Activated T-helper 1 cell treated with Interleukin-2 at 50 U/mL for 16 hours (primary cell): ENCODE measurements at places on chromosomes 7 and 10.

DNA sequence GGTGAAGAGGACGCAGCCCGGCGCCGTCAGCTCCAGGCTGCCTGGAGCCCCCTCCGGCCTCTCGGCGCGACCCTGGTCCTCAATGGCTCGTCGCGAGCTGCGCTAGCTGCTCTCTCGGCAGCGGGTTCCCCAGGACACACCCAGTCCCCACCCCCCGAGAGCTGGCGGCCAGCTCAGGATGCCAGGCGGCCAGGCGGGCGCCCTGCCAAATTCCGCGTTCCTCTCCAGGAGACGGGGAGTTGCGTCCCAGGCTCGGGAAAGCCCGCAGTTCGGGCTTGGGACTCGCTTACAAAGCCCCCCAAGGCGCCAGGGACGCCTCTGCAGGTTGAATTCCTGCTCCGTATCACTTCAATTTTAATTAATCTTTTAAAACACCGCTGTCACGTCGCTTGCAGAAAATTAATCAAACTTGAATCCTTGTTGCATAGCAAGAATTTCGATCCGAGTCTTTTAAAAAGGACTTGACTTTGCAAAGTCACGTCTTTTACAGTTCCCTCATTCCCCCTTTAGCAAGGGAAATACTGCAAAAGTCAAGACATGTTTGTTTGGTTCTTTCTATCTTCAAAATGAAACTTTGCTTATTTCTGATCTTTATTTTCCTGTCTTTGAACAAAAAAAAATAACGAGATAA is 28.2 kb downstream of the SKIDA1 start:
- DNase-seq, result no peak

GRCh38 chr7:140911746-140912145 is 13.0 kb downstream of the BRAF start:
- DNase-seq, result no peak

- no peak for DNase-seq
Observed at GRCh38 chr7:54813398-54813797, 54.4 kb upstream of the SEC61G start.

- no peak for DNase-seq
Observed at GRCh38 chr7:7188091-7188490, 5.7 kb downstream of the C1GALT1 start.

GRCh38 chr7:103915680-103916357 is 73.6 kb downstream of the RELN start:
- no peak for DNase-seq

DNA sequence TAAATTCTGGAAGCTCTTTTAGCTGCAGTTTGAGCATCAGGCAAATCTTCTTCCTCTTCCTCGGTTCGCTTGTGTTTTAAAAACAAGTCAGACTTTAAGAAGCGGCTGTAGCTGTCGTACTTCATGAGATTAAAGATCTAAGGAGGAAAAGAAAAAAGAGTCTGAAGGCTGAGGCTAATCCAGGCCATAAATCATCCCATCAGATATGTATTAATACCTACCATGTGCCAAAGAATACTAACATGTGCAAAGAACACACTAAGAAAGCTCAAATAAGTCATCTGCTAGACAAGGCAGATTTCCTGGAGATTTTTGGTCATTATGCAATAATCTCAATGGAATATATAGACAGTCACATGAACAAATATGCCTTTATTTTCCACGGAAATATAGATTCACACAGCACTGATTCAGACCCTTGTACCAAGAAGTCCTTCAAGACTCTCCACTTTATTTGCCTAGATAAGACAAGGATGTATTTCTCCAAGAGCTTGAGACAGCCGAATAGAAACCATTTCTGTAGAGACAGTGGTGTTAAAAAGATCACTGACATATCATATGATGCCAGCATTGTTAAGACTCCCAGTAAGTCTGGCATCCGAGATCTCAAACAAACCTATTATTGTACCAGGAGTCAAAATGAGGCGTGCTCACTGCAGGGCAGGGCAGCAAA is 42.3 kb downstream of the RGS10 start:
- no peak for DNase-seq

DNA sequence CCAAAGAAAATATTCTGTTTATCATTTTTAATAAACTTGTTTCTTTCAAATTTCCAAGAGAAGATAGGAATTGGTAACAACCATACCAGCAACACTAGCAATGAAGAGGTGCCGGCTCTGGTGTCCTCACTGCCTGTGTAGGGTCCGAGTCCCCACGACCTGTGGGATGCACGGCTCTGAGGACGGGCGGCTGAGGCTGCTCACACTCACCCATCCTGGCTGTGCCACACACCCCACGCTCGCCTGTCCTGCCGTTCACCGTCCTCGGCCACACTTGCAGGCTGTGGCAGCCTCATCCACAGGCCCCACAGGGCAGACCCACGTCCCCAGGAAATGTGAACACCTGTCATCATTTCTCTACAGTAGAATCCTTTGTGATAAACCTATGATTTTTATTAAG is 48.2 kb upstream of the DPYSL4 start:
- DNase-seq, result no peak

DNA sequence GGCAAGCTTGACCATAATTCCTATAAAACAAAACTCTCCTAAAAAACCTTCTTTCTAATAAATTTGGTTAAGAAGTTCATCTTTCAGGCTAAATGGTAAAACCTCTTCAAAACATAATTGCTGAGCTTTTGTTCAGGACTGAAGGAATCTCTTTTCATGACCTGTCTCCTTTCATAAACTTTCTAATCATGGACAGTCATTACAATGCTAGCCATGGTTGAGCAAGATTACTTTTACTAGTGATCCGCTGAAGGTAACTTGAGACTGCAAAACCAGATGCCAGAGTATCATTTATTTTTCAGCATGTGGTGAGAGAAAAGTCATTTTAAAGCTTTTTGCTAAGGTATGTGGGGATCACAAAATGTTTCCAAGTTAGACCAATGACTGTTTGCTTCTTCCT is 186.4 kb upstream of the RHOBTB1 start:
- DNase-seq, result no peak

- DNase-seq, result no peak
Observed at GRCh38 chr7:151086802-151087244, 548 bp downstream of the AGAP3 start.

GRCh38 chr10:86798611-86799010 is 42.2 kb downstream of the BMPR1A start:
- no peak for DNase-seq

DNA sequence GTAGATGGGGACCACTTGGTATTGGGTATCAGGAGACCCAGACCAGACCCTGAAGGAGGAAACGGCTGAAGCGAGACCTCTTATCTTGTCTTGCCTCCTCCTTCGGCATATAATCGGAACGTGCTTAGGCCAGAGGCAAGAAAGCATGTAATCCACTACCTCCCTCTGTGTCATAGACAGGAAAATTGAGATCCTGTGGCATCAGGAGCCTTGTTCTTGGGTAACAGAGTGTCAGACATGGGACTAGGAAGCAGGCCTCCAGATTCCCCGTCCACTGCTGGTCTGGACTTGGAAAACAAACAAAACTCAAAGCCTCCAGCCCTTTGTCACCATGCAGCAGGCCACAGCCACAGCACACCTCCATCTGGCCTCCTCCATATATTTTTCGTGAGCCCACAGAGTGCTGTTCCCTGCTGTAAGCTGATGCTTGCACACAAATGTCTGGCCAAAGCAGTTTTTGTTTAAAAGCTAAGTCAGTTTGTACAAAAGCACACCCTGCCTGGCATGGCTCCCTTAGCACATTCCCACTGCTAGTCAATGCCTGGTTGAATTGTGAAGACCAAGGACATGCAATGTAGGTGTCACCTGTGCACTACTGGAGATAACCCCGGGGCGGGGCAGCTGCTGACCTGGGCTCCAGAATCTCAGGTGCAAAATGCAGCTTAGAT is 510.9 kb downstream of the RPS24 start:
- DNase-seq, result no peak

DNA sequence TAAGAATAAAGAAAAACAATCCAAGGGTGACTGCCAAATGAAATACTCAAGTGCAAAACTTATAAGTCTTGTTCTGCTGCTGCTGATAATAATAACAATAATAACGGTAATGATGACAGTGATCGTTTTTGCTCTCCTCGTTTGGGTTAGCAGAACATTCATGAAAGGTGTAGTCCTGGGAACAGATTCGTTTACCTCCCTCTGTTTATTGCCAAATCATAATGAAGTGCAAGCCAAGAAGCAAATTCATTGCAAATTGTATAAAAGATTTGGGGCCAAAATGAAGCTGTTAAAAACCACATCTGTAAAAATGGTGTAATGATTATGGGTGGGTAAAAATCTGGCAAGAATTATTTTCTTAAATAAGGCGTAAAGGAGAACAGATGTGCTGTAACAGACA is 587.2 kb upstream of the MKI67 start:
- no peak for DNase-seq

- DNase-seq, result no peak
Observed at GRCh38 chr7:155021699-155022145, 18.8 kb upstream of the PAXIP1 start.

GRCh38 chr10:30070001-30070685 is 10.8 kb upstream of the JCAD start:
- no peak for DNase-seq

DNA sequence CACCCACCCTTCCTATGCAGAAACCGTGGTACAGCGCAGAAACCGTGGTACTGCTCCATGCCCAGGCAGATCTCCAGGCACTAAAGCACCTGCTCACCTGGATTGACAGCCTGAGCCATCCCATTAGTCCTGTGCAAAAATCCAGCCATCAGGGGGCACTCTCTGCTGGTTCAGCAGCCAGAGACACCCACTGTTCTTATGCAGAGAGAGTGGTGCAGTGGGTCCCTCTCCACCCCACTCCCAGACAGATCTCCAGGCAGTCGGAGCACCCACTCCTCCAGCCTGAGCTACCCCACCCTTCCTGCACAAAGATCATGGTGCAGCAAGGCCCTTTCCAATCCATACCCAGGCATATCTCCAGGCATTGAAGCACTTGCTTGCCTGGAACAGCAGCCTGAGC is 219.8 kb downstream of the CTNNA3 start:
- DNase-seq, result no peak

DNA sequence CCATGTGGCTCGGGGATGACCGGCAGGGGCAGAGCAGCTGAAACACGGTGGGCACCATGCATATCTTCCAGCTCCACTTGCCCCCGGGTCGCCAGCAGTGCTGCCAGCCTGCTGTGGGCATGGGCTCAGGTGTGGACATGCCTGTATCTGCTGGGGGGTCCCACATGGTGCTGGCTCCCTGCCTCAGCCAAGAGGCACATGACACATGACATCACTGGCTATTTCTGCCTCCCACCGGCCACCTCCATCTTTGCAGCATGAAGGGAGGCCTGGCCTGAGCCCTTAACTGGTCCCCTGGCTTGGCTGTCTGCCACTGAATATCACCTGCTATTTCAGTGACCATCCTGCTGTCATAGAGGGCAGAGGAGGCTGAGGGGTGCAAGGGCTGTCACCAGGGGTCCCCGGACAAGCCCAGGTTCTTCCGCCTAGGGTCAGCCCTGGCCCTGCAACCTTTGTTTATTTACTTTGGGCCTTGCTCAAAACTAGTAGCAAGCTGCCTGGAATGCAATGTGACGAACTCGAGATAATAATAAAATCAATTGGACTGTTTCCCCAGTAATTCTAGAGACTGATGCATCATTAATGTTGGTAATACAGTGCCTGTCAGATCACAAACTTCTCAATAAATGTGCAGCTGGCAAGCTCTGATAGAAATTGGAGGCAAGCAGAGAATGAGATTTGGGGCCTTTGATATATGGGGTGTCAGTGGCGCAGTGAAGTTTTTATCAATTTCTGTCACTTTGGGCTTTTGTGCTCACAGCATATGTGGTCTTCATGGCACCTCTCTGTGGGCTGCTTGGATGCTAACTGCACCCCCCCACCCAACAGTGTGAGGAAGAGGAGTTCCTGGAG is 28.5 kb downstream of the ZMIZ1 start:
- DNase-seq, result no peak

- no peak for DNase-seq
Observed at GRCh38 chr7:144786079-144786478, 49.8 kb downstream of the TPK1 start.

GRCh38 chr10:43710772-43711471 is 62.2 kb upstream of the ZNF32 start:
- DNase-seq, result no peak

DNA sequence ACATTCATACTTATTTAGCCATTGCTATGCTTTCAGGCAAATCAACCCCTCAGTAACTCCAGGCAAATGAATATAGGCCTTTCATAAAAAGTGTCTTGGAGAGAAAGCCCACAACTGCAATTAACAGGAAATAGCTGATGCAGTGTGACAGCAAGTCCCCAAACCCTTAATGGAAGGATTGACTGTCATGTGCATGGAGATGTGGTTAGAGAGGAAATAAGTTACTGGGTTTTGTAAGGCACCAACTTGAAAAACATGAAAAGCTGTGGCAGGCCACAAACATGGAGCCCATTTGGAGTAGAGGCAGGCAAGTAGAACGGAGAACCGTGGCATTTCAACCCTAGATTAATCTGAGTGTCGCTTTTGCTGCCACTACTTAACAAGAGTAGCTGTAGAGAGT is 549.4 kb upstream of the C7orf33 start:
- DNase-seq, result no peak

GRCh38 chr10:89283025-89283935 is 18.6 kb upstream of the IFIT2 start:
- DNase-seq, result no peak

- DNase-seq, result no peak
Observed at GRCh38 chr10:75613685-75614504, 182.5 kb downstream of the LRMDA start.

- no peak for DNase-seq
Observed at GRCh38 chr7:30754315-30754877, 2.5 kb downstream of the INMT start.

- DNase-seq, result no peak
Observed at GRCh38 chr10:6220418-6221191, 17.9 kb downstream of the PFKFB3 start.

DNA sequence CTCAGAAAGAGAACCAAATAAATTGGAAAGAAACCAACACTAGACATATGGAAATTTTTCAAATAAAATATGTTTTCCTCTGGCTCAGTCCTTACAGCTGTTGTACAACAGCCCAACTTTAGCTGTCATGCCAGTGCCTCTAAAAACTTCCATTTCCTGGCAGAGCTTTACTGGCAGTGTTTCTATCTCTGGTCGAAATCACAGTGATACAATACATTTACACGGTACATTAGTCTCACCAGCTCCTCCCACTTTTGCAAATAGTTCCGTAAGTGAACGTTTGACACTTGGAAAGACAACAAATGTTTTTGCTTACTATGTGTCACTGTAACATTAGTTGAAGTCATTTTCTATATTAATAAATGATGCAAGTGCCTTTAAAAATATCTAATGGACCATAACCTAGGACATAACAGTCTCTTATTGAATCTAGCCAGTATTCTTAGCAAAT is 29.8 kb downstream of the BCAP29 start:
- DNase-seq, result no peak
